ENCODE measurements at places on chromosomes 1 and 21.
A peak's percentile ranks its signal among the peaks of the same experiment; 100 is the strongest.

DNA sequence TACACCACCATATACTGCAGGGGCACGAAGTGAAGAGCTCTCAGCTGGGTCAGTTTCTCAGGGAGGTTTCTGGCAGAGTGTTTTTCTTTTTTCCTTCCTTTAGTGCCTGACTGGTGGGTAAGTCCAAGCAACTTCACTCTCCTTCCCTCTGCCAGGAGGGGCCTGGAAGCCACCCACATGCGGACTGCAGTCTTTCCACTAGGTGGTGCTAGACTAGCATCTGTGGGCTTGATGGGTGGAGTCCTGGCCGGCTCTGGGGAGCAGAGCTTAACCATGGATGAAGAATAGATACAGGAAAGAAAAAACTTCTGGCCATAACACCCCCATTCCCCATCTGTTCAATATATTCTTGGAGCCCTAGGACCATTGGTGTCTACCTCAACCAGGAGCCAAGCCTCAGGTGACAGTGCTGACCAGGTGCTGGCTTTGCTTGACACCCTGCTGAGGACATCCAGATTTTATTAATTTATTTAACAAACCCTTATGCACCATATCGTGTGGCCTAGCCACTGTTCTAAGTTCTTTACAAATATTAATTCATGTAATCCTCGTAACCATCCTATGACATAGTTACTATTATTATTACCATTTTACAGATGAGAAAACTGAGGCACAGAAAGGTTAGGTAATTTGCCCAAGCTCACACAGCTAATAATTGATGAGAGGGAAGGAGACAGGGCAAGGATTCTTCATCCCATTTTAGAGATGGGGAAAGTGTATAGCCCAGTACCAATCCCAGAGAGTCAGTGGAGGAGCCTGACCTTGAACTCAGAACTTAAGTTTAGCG, 126.7 kb upstream of the CSF3R start:
- DNase-seq: peak; percentile 15

DNA sequence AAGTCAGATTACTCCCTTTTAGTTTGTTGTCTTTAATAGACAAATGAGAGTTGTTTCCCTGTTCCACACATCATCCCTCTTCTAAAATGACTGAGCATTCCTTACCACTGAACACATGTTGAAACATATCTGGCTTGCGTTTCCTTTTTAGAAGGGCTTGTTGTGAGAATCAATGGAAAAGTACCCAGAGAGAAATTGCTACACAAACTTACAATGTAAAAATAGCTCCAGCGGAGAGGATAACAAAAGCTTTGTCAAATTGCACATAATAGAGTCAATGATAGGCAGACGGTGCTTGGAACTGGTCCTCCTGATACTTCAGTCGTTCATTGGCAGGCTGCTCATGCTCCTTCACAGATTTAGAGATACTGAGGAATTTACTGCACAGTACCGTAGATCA, 123.9 kb downstream of the CYYR1 start:
- no peak for DNase-seq

- no peak for DNase-seq
These were observed 61.4 kb upstream of the CXADR start for GRCh38 chr21:17451364-17451891.

DNA sequence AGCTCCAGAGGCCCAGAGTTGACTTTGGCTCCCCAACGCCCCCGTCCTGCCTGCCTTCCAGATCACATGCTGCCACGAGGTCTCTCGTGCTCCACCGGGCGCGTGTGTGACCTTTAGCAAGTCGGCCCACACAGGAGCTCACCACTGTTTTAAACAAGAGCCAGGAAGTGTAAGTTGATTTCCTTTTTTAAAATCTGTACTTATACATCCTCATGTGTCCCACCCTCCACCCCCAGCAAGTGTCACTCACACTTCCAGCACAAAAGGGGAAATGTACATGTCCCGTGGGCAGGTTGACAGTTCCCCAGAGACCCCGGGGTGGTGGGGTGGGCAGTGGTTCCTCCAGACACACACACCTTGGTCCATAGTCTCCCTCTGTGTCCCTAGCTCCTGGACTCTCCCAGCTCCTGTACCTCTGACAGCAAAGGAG, 84.4 kb downstream of the STUM start:
- no peak for DNase-seq

GRCh38 chr1:16012590-16013219, 5.1 kb downstream of the HSPB7 start:
- no peak for DNase-seq

GRCh38 chr1:102628109-102628613, 480.2 kb downstream of the COL11A1 start:
- DNase-seq: peak; percentile 50

- DNase-seq: no peak
These were observed 13.8 kb upstream of the ZBTB18 start for GRCh38 chr1:244037252-244037651.

DNA sequence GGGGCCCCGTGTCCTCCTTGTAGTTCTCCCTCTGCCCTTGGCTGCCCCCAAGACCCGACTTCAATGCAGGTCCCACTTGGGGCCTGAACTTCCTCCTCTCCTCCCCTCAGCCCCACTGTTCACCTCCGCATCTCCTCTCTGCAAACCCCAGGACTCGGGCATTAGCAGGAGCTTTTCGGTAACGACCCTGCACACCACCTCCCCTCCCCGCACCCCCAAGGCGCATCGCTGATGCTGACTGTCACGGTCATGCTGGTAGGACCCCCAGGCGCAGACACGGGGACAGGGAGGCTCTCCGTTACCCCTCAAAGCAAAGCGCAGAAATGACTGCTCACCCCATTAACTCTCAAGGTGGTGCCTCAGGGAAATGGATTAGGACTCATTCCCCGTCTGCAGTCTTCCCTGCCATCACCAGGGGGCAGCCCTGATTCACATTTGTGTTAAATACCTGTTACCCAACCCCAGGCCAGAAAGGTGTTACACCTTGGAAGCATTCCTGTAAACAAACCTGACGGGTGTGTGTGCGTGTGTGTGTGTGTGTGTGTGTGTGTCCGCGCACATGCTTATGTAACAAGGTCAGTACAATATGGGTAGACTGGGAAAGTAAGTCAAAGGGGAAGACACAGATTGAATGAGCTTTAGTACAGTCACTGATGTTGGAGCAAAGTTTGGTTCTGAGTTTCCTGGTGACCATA, 6.4 kb upstream of the GUCA2B start:
- DNase-seq: peak; percentile 54

DNA sequence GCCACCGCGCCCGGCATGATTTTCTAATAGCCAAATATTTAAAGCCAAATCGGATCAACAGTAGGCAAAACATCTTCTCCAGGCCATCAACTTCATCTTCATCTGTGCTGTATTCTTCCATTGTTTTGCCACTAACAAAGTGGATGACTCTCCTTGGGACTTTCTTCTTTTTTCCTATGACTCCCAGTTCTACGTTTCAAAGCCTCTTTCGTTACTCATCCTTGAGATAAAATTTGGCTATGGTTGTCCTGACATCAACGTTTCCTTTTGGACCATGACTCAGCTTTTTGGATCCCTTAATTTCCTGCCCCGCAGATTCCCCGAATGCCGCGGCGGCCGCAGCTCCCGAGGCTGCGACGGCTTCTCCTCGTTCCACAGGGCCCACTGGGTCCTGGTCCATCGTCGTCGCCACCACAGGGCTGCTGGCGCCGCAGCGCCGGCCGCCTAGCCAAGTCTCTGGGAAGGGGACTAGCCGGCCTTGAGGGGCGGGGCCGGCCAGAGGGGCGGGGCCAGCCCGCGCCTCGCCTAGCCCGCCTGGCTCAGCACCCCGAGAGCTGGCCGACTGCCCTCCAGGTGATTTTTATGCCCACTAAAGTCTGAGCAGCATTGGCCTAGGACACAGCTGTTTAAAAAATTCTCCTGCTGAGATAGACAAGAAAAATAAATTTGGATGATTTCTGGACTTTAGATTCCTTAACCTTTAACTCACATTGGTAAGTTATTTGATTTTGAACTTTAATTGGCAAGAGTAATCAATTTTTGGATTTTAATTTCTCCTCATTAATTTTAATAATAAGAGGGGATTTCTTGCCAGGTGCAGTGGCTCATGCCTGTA, 93.9 kb downstream of the ADCY10 start:
- no peak for DNase-seq

- peak; percentile 32 for DNase-seq
These were observed 538.8 kb downstream of the LRRIQ3 start for GRCh38 chr1:73659136-73659535.

DNA sequence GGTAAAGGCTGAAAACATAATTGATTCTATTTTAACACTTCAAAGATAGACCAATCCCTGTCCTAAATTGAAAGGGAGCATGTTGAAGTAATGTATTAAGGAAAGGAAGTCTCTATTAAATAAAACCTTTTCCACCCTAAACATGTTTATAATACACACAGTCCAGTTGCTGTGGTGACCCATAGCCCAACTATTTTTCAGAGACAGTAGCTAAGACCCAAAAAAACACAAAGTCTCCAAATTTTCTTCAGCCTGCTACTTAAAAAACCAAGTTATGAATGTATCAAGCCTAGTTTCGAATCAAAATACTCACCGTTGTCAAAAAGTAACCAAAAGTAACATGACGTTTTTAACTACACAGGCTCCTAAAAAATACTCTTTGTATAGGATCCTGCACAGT, 1.6 kb downstream of the ELK4 start:
- DNase-seq: no peak

- no peak for DNase-seq
These were observed 143.2 kb upstream of the CSF3R start for GRCh38 chr1:36625935-36626310.

- DNase-seq: no peak
These were observed 657.1 kb upstream of the BRINP3 start for GRCh38 chr1:191134796-191135195.

GRCh38 chr21:46069166-46069565, 28.7 kb upstream of the COL6A2 start:
- DNase-seq: no peak

GRCh38 chr1:115238336-115239147, 99.5 kb downstream of the NGF start:
- DNase-seq: no peak

DNA sequence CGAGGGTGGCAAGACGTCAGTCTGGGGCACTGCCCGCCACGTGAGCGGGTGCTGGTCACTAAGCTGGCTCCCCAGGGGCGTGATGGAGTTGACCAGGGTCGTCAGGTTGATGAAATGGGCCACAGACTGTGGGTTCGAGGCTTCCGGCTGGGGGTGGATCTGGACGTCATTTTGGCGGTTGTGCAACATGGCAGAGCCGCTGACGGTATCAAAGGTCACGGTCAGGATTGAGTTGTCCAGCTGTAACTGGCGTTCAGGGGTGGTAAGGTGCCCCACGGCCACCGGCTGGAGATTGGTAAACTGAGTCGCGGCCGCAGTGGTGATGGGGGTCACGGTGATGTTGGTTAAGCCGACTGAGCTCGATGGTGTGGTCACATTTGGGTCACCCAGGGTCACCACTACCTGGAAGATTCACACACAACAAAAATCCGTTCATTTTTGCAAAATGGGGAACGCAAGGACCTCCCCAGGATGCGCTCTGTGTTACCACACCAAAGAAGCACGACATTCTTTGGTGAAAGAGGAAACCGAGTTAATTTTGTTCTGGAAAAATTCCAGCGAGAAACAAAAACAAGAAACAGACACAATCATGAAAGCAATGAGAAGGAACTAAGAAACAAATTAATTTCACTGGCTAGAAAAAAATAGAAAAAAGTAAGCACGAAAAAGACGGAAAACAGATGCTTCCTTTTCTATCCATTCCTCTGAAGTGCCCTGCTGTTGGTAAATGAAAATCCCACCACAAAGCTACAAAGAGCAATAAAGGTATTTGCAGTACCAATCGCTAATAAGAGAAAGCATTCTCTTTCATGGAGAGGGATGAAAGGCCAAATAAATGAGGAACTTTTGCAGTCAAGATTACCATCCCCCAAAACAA, 34.7 kb upstream of the RIPK4 start:
- DNase-seq: no peak

DNA sequence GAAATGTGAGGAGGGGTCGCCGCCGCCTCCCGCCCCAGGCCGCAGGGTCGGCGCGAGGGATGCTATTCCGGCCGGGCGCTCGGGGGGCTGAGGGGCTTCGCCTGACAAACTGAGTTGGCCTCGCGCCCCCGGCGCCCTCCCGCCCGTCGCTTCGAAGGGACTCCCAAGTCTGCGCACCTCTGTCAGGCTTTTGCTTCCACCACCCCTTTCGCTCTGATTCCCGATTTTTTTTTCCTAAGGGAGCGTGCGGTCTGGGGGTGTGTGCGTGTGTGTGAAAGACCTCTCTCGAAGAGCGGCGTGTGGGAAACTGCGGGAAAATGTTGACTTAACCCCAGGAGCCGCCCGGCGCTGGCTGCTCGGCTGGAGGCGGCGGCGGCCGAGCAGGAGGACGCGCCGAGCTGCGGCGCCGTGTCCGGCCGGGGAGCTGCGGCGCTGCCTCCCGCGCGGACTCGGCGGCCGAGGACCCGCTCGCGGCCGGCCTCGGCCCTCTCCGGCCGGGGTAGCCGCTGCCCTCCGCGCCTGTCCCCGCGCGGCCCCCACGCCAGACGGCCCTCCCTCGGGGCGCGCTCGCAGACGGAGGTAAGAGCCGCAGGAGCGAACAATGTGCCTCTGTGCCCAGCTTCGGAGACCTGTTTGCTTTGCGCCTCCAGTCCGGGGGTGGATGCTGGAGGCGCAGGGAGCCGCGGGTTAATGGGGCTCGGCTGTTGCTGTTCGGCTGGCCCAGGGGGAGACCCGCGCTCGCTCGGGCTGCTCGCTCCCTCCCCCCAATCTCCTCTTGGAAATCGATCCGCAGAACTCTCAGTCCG, 1.1 kb downstream of the ADGRL2 start:
- no peak for DNase-seq

GRCh38 chr1:174105086-174105485, 54.2 kb upstream of the RABGAP1L start:
- no peak for DNase-seq

GRCh38 chr1:234833646-234834045, 223.7 kb upstream of the IRF2BP2 start:
- no peak for DNase-seq

- DNase-seq: no peak
These were observed 33.4 kb upstream of the TENT5B start for GRCh38 chr1:27045973-27046558.

DNA sequence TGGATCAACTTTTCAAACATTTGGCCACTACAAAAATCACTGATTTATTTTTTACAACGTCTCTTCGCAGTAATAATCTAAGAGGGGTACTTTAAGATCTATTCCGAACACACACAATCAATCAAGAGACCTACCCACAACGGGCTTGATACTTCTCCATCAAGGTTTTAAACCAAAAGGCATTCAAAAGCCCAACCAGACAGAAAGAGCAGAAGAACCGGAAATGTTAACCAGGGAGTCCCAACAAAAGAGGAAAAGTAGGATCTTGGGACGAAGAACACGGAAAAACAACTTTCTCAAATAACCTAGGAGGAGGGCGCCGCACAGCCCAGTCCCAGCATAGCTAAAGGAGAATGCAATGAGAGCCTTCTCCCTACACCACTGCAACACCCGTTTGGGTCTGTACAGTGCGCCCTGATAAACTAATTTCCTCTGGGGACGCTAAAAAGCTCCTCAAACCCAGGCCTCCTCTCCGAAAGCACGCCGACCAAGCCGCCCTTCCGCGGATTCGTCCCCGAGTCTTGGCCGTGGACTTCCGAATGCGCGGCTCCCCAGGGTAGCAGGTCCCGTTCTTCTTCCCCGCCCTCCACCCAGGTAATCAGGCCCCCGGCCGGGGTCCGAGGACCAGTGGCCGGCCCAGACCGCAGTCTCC, 623 bp downstream of the RPL22 start:
- DNase-seq: no peak

All from NCI-H2081 treated with DMSO at 0.1 percent for 48 hours (cell line).